ENCODE measurements at places on chromosomes 1 and 21. TPM values are rescaled to one million over a fixed set of nuclear protein-coding genes. Genes with fewer than 3 reads are reported as not detected.

DNA sequence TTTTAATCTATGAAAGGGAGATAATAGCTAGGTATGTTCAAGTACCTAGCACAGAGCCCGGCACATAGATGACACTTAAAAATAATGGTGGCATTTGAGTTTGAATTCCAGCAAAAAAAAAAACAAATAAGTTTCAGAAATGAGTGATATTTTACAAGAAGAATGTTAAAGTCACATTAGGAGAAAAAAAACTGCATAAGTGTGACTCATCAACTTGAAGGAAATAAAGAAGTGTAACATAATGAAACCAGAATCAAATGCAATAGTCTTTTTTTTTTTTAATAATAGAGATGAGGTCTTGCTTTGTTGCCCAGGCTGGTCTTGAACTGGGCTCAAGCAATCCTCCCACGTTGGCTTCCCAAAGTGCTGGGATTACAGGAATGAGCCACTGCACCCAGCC is 17.1 kb downstream of the DNASE2B start:
- DNase-seq: no peak
- no peaks in the 10 kb centered on the region for H3K4me1 ChIP-seq
- no peak overlapping the region for H3K27ac ChIP-seq
- no peak overlapping the region for H3K4me3 ChIP-seq
- H3K36me3 ChIP-seq: no peaks in the 10 kb centered on the region

- no peak overlapping the region for H3K4me3 ChIP-seq
- H3K4me1 ChIP-seq: peaks cover 59% of the 10 kb centered on the region
- peak overlapping the region; percentile 59 for H3K27ac ChIP-seq
- H3K27me3 ChIP-seq: no peaks in the 10 kb centered on the region
- no peaks in the 10 kb centered on the region for H3K36me3 ChIP-seq
These were observed 58.6 kb downstream of the DDR2 start for GRCh38 chr1:162690672-162691434.

DNA sequence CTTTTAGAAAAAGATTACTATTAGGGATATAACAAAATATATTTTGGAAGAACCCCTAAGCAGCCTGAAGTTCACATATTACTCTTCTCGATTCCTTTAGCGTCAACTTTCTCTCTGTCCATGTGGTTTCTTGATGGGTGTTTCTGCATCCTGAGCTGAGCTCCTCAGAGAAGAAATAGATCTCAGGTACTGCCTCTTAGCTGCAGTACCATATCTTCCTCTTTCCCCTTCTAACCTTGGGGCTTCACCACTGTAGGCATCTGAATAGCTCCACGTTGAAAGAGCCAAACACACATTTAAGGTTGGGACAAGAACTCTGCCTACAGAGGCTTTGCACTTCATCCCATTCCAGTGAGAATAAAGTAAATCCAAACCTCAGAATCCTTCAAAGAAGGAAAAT is 59.2 kb downstream of the SAMSN1 start:
- H3K4me3 ChIP-seq: no peak overlapping the region
- H3K27me3 ChIP-seq: no peaks in the 10 kb centered on the region
- no peaks in the 10 kb centered on the region for H3K36me3 ChIP-seq
- H3K27ac ChIP-seq: no peak overlapping the region
- H3K4me1 ChIP-seq: no peaks in the 10 kb centered on the region

GRCh38 chr21:35311985-35312384 is 262.9 kb upstream of the RUNX1 start:
- H3K27ac ChIP-seq: no peak overlapping the region
- no peaks in the 10 kb centered on the region for H3K36me3 ChIP-seq
- H3K27me3 ChIP-seq: no peaks in the 10 kb centered on the region
- H3K4me1 ChIP-seq: no peaks in the 10 kb centered on the region
- no peak for DNase-seq
- no peak overlapping the region for H3K4me3 ChIP-seq

Gene ZFP69B
- total RNA-seq: 0.55 TPM

Gene BARHL2
- total RNA-seq: not detected

Gene TPTE
- not detected for total RNA-seq

DNA sequence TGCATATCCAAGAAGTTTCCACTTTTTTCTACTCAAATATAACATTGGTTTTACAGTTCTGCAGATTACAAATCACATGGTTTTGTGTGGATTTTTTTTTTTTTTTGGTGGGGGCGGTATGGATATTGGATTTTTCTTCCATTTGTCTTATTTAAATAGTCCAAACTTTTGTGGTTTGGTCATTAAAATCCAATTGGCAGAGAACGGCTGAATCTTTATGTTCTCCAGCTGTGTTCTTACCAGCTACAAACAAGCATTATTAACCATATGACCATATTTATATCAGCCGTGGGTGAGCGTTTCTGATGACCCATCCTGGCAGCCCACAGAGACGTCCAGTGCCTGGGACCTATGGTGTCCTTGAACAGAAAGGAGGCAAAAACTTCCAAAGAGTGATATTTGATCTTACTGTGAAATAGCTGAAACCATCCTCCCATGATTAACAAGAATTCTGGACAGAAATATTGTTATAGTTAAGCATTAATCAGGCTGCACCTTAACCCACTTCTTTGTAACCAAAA is 200.4 kb downstream of the LYPLAL1 start:
- no peaks in the 10 kb centered on the region for H3K4me1 ChIP-seq
- no peak for DNase-seq
- no peaks in the 10 kb centered on the region for H3K27me3 ChIP-seq
- H3K36me3 ChIP-seq: no peaks in the 10 kb centered on the region

Gene CD1C
- total RNA-seq: 8.6 TPM

Gene PLPPR4
- 2.1 TPM for total RNA-seq

GRCh38 chr1:115953180-115953579 is 23.1 kb upstream of the SLC22A15 start:
- H3K27me3 ChIP-seq: no peaks in the 10 kb centered on the region
- no peak overlapping the region for H3K4me3 ChIP-seq
- no peak overlapping the region for H3K27ac ChIP-seq
- H3K4me1 ChIP-seq: no peaks in the 10 kb centered on the region
- no peaks in the 10 kb centered on the region for H3K36me3 ChIP-seq
- DNase-seq: no peak
